ENCODE measurements at places on chromosomes 11 and 22.

DNA sequence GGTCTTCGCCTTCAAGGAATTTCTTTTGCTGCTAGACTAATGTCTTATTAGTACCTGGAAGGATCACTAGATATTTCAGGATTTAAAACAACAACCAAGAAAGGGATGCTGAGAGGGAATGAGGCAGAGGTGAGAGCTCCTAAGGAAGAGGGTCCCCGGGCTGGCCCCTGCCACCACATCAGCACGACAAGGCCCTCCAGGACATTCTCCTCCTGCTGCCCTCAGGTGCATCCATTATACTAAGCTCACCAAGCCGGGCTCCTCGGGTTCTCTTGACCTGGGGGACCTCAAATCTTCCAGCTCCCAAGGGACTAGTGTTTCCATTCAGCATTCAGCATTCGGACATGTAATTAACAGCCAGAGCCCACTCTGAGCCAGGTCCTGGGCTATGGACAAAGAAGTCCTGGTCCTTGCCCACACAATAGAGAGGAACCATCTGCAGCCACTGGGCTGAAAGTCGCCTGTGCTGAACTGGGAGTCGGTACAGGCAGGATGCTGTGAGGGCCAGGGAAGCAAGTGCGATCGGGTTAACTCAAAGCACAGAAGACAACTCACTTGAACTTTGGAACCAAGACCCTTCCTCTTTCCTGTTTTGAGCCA is 29.4 kb upstream of the OAF start:
- DNase-seq, result no peak

DNA sequence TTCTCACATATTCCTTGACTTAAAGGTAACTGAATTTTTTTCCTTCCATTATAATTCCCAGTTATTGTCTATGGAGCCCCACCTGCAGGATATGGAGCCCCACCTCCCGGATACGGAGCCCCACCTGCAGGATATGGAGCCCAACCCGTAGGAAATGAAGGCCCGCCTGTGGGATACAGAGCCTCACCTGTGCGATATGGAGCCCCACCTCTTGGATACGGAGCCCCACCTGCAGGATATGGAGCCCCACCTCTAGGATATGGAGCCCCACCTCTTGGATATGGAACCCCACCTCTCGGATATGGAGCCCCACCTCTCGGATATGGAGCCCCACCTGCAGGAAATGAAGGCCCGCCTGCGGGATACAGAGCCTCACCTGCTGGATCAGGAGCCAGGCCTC is 28.1 kb downstream of the WBP2NL start:
- no peak for DNase-seq

- DNase-seq, result no peak
These were observed 16.2 kb downstream of the CAPN5 start for GRCh38 chr11:77082838-77083565.

DNA sequence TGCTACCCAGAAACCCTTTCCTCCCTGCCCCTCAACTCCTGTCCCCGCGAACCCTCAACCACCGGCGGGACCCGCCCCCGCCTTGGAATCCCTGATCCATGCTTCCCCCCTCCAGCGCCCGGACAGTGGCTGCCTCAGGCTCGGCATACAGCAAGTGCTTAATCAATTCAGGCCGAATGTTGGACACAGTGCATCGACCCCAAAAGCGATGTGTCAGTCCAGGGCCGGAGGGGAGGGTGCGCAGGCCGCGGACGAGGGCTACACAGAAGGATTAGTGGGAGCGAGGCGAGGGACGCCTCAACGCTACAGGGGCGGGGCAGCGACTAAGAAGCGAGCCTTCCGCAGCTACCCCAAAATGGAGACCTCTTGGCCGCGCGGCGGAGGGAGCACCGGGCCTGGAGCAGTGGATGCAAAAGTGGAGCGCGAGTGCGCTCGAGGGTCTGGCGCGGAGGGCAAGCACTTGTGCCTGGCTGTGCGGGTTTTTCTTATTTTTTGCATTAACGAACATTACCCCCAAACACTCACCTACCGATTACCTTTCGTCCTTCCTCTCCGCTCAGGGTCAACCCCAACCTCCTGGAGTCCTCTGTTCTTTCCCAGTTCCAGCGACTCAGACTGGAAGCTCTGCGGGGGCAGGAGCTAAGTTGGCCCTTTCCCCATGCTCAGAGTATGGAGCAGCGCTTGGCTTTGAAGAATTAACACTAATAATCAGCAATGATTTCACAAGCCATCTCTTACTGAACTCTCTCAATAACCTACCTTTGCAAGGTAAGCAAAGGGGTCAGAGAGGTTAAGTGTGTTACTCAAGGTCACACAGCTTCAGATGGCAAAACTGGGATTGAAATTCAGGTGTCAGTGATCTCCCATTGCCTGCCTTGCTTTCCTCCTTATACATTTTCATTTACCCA is 30.0 kb upstream of the WNT11 start:
- DNase-seq, result peak; percentile 17

DNA sequence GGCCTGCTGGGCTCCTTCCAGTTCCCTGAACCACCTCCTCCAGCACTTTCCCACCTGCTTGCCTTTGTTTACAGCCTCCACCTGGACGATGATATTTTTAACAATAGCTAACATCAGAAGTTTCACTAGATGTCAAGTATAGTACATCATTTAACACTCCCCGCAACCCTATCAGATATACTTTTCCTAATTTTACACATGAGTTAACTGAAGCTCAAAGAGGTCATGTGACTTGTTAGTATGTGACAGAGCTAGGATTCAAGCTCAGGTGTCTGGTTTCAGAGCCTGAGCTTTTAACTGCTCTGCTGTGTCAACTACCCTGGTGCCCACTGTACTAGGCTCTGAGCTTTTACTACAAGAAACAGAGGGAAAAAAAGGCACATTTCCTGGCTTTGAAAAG is 14.3 kb upstream of the HPX start:
- no peak for DNase-seq

Data from NCI-H2107 (cell line).